ENCODE measurements at places on chromosomes 6 and 20.

DNA sequence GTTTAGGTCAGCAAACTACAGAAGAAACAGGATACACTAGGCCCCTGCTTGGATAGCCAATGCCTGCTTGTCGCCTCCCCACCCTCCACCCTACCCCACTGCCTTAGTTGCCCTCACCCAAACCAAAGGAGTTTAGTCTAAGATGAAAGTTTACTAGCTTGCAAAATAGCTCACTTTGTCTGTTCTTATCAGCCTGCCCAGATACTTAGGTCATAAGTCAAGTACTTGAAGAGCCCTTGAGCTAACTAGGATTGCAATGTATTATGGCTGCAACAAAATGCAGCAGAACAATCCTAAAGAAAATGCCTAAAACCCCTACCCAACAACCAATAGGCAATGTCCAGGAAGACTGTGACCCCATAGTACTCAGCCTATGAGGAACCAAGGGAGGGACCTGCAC is 7.3 kb upstream of the ENTPD6 start:
- DNase-seq = no peak

- no peak for DNase-seq
These were observed 55.5 kb upstream of the SMLR1 start for GRCh38 chr6:130771741-130772140.

DNA sequence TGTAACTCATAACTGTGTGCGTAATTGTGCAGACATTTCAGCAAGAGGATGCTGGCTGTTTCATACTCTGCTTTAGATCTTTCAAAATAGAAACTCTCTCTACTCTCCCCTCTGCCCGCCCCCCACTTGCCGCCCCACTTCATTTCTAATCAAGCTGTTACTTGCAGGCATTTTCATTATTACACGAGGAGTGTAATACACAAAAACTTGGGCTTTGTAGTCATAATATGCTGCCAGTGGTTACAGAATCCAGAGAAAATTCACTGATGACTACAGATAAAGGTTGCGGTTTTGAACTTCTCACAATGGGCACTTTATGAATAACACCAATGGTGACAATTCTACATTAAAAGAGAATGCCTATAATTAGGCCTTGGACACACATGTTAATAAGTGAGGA is 194.0 kb upstream of the POU3F2 start:
- no peak for DNase-seq

- DNase-seq = no peak
These were observed 52.2 kb upstream of the FAM83C start for GRCh38 chr20:35344354-35344837.

DNA sequence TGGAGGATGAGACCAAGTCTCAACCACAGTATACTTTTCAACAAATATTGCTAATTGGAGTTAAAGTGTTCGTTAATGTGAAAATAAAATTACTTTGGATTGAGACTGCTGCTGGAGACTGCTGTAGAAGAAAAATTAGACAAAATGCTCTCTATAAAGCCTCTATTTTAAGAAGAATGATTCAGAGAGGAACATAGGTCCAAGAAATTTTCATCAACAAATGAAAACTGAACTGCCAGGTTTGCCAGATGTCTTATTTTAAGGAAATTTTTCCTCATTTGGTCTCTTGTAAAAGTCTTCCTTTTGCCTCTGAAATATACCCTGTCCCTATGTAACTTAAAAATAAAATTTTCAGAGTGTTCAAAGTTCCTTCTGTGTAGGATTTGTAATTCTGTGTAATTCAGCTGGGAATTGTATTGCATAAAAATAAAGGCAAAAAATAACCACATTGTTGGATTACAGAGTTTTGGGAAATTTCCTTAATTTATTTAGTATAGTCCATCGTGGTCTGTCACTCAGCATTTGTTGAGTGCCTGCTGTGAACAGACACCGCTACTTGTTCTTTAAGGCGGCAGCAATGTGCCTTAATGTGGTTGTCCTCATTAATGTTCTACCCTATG is 27.4 kb downstream of the ANKS1A start:
- no peak for DNase-seq

- no peak for DNase-seq
These were observed 18.0 kb upstream of the DSE start for GRCh38 chr6:116352515-116353471.

- DNase-seq = no peak
These were observed 9.4 kb upstream of the KHDC1L start for GRCh38 chr6:73234733-73235132.

DNA sequence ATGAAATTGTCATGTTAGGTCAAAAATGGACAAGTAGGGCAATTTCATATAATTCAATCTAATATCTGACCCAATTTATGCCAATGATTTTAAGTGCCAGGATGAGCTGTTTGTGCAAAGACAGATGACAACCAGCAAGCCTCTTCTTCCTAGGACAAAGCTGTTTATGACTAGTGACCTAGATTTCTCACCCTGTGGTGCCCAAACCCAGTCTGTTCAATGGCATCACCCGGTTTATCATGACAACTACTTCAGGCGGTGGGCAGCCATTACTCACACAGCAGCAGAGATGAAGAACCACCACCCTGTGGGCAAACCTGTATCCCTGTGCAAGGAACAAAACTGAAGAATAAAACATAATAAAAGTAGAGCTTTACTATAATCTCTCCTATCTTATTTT is 59.0 kb downstream of the MAP7 start:
- no peak for DNase-seq

DNA sequence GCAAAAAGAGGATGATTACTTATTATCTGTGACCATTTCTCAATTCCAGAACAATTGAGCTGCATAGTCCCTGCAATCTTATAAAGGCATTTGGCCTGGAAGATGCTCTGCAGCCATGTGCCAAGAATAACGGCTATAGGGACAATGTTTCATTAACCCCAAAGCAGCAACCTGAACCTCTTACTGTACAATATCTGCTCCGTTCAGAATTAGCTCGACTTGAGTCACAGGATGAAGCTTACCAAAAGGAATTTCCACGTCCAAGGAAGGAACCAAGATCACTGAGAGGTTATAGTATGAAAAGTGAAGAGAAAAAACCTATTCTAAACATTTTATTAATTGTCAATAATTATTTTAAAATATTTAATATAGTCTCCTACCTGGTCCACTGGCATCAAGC is 167.3 kb upstream of the GMDS start:
- no peak for DNase-seq

DNA sequence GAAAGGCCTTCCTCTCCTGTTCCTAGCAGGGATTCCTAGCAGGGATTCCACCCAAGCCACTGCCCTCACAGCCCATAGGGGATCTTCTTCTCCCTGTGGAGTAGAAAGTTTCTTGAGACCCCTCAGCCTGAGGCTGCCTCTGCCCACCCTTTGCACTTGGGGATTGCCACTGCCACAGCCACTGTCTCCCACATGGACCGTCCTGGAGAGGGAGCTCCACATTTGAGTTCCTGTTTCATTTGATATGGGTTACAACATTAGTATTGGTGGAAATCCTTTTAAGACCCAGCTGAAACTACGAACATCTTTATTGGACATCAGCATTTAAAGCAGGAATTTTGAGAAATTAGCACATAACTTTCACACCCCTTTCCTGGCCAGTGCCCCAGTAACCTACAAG is 25.6 kb downstream of the HLA-G start:
- no peak for DNase-seq

DNA sequence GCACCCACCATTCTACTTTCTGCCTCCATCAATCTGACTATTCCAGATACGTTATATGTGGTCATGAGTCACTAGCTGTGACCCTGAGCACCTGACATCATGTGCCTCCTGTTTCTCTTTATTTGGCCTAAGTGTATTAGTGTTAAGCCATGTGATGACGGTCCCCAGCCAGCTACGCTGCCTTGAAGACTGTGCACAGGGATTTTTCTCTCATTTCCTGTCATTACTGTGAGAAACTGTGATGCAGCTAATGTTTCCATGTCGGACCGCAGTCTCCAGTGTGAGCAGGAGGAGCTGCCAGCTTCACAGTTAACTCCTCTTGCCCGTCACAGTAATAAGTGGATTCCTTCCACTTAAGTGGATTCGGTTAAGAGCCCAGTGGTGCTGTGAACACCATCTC is 9.9 kb upstream of the SPATS1 start:
- DNase-seq = no peak

- no peak for DNase-seq
These were observed 28.4 kb downstream of the HLA-C start for GRCh38 chr6:31243508-31243907.

- DNase-seq = no peak
These were observed 695.0 kb downstream of the COL12A1 start for GRCh38 chr6:74510878-74511277.

GRCh38 chr20:31687777-31688176 is 34.9 kb downstream of the BCL2L1 start:
- no peak for DNase-seq

DNA sequence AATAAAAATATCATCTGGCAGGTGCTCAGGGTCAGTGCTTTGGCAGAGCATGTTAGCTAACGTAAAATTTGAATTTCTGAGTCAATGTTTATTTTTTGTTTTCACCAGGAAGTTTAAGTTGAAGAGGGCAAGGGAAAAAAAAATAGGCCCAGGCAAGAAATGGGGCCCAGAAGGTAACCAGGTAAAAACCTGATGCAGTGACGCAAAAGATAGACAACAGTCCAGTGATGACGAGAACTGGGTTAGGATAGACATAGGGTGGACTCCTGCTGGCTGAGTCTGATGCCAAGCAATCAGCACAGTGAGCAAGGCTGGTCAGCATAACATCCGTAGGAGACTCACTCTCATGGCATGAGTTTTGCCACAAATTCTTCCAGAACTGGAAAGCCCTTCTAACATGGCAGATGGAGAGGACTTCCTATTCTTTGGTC is 42.2 kb downstream of the ZHX3 start:
- no peak for DNase-seq

DNA sequence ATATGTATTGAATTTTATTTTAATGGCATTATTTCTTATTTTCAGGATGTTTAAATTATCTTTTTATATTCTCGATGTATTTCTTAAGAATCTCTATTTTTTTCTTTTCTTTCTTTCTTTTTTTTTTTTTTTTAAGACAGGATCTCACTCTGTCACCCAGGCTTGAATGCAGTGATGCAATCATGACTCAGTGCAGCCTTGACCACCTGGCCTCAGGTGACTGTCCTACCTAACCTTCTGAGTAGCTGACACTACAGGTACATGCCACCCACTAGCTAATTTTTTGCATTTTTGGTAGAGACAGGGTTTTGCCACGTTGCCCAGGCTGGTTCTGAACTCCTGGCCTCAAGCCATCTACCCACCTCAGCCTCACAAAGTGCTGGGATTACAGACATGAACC is 143.8 kb upstream of the LAMA2 start:
- DNase-seq = no peak

DNA sequence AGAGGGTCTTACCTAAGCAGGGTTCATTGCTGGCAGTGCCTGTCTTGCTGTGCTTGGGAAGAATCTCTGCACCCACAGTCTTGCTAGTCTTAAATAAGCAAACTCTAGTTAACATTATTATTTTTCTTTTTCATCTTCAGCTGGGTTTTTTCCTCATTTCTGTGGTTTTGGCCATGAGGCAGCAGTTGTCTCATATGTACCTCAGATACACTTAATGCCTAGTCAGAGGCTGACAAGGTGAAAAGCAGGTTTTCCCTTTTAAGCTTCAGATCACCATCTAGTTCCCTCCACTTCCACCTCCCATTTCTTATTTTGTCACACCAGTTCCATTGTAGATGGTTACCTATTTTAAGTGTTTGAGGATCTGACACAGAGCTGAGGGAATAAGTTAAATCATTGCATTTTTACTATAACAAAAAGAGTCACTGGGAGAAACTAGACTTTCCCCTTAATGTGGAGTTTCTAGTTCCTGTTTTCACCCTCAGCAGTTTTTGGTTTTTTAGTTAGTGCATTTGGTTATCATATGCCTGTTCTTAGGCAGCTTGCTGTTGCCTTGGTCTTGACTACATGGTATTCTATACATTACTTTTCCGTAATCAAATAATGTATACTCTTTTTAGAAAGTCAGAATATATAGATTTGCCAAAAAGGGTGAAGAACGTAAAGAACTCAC is 46.0 kb downstream of the AFDN start:
- no peak for DNase-seq

DNA sequence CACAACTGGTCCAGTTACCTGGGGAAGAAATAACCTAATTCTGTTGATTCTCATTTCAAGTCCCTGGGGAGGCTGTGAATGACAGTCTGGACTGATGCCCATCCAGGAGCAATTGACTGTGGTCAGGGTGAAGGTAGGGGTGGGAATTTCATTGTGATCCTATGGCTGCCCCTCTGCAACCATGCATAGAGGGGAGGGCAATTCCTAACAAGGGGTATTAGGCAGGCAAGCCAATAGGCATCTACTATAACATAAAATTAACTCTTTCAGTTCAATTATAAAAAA is 44.0 kb upstream of the TRAM2 start:
- no peak for DNase-seq

GRCh38 chr20:23159256-23159946 is 73.3 kb upstream of the CD93 start:
- DNase-seq = no peak

- DNase-seq = no peak
These were observed 22.6 kb downstream of the GHRH start for GRCh38 chr20:37238935-37239451.

- DNase-seq = no peak
These were observed 164.8 kb downstream of the BACH2 start for GRCh38 chr6:90131614-90132423.

GRCh38 chr6:35272005-35272404 is 12.5 kb downstream of the ZNF76 start:
- DNase-seq = no peak

- DNase-seq = no peak
These were observed 9.2 kb downstream of the OR2A4 start for GRCh38 chr6:131692031-131692430.

DNA sequence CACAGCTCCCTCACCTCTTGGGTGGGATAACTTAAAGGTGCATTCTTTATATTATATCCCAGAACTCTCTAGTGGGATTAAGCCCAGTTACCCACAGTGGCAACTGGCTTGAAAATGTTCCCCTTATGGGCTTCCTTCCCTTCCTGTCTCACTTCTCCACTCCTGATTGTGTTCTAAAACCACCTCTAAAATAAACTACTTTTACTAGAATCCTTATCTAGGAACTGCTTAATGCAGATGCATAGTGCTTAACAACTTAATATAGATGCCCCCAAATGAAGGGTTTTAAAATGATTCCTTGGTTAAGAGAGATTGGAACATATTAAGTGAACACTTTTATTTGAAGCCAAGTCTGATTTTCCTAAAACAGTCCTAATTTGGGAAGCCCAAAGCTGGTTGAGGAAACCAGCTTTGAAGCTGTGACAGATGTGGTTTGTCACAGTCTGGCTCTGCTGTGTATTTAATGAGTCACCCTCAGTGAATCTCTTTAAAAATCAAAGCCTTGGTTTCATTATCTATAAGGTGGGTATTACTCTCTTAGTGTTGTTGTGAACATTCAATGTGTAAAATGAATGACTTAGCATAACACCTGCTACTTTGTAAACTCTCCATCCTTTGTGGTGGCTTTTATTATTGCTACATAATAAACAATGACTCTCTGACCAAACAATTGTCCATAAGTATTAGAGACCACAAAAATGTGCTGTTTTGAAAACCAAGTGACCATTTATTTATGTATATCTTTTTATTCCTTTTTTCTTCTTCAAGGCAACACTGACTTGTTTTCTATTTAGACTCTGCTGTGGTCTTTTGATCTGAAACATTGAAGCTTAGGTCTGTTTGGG is 24.4 kb downstream of the PLCB1 start:
- DNase-seq = peak; percentile 40

GRCh38 chr6:55290736-55291135 is 36.5 kb upstream of the GFRAL start:
- no peak for DNase-seq
